GM04504 (cell line): ENCODE measurements at places on chromosomes 5 and 9.

GRCh38 chr9:135129137-135129695, 41.7 kb downstream of the OLFM1 start:
- no peak for DNase-seq

GRCh38 chr9:72012646-72013045, 47.8 kb downstream of the C9orf57 start:
- no peak for DNase-seq

DNA sequence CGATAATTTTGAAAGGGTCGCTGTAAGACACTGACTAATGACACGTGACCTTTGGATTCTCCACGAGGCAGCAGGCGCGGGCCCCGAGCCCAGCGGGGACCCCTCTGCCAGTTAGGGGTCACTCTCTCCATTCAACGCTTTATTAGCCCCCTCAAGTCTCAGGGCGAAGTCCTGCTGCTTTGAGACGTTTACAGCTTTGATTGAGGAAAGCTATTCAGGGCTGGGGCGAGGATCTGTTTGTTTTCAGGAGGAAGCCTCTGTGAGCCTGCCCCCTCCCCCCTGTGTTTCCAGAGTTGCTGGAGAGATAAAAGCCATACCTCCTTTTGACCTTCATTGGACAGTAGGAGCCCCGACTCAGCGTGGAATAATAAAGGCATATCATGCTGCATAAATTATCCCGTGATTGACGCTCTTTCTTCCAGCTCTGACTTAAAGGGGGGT, 31.4 kb upstream of the MSX2 start:
- no peak for DNase-seq

DNA sequence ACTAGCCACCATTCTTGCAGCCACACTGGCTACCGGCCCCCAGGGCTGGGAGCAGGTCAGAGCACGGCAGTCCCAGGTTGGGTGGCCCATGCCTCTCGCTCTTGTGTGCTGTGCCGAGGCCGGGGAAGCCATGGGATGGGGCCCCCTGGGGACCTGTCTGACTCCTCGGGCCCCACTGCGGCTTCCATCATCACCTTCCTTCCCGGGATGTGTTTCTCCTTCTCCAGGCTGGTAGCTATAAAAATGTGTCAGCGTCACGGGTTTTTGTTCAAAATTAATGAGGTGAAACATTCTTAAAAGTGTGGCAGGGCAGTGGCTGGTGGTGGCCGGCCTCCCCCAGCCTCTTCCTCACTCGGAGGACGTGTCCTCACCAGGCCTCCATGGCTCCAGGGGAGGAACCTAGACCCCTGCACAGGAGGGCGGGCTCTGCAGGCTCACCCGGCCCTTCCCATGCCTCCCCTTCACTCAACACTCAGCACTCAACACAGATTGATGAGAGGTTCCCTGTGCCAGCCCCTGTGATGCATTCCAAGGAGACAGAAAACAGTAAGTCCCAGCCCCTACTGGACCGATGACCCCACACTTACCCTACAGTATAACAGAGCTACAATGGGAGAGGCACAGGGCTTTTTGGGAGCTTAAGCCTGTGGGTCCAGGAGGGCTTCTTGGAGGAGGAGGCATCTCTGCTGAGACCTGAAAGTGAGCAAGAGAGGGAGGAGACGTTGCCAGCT, 43.2 kb downstream of the PTGES start:
- DNase-seq: no peak

- DNase-seq: no peak
Measured at GRCh38 chr5:162434281-162434680, 366.7 kb downstream of the GABRG2 start.

DNA sequence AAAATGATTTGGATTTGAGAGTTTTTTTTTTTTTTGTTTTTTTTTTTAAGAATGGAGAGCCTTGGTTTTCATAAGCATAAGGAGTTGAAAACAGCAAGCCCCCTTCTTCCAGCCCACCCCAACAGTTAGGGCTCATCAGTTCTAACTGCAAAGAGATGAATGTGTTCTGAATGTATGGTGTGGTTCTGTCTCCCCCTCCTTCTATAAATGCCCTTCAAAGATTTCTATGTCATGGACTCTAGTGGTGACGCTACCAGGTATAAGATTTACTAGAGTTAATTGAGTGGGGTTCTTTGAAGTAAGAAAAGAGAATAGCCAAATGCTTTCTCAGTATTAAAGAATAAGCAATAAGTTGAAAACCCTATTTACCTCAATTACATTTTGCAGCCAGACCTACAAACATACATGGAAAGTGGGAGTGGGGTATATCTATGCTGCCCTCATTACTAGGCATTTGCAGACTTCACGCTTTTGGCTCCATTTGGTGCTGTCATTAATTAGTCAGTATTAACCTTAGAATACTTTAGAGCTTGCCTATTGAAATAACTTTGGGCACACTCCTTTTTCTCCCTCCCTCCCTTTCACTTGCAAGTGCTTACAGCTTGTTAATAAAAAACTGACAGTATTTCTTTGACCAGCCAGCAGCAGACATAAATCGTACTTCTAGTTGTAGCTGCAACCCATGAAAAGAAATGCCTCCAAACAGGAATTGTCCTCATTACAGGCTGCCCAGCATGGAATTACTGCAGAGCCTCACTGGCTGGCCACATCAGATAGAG, 667.2 kb upstream of the ZNF608 start:
- no peak for DNase-seq

DNA sequence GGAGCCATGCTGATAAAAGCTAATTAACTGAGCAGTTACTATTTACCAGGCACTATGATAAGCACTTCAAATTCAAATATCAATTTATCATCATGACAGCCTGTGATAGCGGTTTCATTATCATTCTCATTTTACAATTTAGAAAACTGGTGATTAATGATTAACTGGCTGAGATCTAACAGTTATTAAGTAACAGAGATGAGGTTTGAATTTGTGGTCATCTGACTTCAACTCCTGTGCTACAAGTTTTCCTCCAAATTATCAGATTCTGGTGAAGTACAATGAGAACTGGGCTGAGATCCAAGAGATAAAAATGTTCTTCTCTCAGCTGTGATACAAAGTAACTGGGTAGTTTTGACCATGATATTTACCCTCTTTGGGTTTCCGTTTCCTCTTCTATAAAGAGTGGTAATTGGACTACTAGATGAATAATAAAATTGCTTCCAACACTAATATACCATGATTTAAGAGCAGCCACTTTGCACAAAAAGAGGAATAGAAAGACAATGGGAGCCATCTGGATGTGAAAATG, 74.5 kb upstream of the CCNG1 start:
- no peak for DNase-seq

DNA sequence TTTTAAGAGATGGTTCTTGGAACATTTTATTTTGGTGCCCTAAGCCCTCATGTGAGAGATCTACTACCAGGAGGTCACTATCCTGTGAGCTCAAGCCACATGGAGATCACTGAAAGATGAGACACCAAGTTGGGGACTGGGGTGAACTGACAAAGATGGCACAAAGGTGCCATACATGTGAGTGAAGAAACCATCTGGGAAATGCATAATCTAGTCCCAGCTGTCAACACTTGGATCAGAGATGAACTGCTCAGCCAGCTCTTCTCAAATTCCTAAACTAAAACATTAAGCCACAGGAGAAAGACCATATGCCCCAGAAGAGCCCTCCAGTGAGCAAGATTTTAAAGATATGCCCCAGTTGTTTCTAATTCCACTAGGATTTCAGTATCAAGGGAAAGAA, 22.2 kb upstream of the MYOT start:
- DNase-seq: no peak

GRCh38 chr5:158758675-158759074, 341.0 kb downstream of the EBF1 start:
- DNase-seq: peak; percentile 78

DNA sequence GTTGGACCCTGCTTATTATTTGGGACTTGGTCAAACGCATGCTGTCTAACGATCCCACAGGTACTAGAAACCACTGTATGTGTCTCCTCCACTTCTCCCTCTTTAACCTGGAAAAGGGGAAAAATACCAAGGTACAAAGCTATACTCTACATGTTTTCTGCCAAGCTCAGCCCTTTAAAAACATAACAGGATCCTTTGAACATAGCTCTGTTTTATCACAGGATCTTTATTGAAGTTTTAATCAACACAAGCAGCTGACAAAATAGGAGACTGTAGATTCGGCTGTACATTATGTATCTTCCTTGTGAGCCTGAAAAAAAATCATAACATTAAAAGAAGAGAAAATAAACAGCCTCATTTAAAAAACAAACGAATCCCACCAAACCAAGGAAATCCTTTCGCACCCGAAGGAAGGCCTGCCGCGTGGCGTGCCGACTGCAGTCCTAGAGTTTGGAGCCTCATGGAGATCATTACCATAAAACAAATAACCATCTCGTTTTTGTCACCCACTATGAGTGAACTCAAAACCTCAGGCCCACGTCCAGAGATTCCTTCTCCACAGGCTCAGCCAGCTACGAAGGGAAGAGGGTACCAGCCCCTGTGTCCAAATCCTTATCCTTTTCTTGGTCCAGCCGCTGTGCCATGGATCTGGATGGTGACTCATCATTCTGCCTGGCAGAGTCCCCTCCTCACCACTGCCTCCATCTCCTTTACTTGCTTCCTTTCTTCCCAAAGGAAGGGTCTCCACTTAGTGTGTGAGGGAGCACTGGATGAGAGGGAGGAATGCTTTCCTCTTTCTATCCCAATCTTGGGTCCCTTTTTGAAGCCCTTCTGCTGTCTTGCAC, 651.1 kb downstream of the CCDC171 start:
- DNase-seq: no peak

DNA sequence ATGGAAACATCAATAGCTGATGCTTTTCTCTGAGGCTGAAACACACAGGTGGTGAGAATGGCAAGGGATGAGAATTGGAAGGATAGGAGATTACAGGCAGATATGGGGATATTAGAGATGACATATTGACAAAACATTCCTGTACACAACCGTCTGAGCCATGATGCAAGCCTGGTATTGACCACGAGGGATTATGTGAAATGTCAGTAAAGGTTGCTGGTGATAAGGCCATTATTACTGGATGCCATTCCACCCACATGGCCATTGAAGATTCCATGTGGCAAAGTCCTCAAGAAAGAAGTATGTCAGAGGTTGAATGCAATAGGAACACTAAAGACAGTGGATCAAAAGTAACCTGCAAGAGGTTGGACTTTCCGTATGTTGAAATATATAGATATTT, 15.7 kb downstream of the GRAMD2B start:
- no peak for DNase-seq

GRCh38 chr5:114952876-114953275, 216.8 kb downstream of the TRIM36 start:
- DNase-seq: no peak

- no peak for DNase-seq
Measured at GRCh38 chr5:54595721-54596120, 78.2 kb downstream of the SNX18 start.

DNA sequence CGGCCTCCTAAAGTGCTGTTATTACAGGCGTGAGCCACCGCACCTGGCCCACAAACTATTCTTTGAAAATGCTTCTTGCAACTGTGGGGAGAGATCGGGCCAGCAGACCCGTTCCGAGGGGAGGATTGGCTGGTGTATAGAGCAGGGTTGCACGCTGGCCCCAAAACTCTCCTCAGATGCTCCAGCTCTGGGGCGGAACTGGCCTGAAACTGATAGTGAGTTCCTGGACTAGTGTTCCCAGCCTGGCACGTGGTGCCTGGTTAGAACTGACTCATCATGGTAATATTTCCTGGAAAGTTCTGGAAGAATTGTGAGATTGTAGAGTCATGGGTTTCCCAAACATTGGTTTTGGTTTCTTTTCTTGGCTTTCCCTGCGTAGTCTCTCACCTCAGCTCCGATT, 120.5 kb downstream of the FBXL7 start:
- DNase-seq: peak; percentile 58

DNA sequence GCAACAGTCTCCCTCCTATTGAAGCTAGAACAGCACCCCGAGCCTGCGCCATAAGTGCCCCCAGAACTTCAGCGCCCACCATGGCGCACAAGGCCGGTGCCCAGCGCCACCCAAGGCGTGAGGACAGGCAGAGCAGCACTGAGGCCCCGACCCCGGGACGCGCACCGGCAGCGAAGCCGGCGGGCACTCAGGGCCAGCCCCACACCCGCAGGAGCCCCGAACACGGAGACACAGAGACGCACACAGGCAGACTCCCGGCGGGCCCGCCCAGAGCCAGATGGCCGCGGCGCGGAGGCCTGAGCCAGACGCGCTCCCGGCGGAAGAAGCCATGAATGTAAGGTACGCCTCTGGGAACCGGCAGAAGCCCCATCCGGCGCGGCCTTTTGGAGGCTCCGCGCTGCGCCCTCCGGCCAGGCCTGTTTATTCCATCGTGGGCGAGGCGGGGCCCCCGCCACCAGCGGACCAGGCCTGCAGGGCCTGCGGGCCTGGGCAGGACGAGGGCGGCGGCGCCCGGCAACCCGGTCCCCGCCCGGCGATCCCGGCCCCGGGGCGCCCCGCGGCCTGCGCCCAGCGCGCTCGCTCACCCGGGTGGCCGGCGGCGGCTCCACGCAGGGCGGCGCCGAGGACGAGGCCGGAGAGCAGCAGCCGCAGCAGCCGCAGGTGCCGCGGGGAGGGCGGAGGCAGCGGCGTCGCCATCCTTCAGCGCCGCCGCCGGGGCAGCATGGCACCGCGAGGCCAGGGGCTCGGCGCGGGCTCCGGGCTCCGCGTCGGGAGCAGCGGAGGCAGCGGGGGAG, 486 bp downstream of the NPDC1 start:
- DNase-seq: no peak

- DNase-seq: peak; percentile 52
Measured at GRCh38 chr5:17127743-17128231, 89.6 kb upstream of the BASP1 start.

GRCh38 chr5:110916381-110917049, 155.0 kb upstream of the TSLP start:
- peak; percentile 61 for DNase-seq

DNA sequence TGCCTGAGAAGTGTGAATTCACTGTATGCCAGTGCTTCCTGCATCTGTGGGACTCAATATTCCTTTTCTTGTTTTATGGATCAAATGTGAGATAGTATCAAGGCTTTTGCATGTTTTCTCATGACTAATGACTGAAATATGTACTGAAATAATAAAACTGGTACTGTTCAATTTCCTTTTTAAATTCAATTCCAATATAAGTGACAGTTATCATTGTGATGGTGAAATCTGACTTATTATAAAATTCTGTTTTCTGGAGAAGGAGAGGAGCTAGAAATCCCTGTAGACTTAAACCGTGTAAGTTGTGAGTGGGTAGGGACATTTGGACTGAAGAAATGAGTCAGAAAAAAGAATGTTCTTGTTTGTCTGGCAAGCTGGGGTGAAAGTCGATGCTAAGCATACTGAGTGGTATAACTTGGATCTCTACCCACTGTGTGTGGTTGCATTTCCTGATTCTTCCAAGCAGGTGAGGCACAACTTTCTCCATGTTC, 245.2 kb downstream of the EFNA5 start:
- peak; percentile 40 for DNase-seq

DNA sequence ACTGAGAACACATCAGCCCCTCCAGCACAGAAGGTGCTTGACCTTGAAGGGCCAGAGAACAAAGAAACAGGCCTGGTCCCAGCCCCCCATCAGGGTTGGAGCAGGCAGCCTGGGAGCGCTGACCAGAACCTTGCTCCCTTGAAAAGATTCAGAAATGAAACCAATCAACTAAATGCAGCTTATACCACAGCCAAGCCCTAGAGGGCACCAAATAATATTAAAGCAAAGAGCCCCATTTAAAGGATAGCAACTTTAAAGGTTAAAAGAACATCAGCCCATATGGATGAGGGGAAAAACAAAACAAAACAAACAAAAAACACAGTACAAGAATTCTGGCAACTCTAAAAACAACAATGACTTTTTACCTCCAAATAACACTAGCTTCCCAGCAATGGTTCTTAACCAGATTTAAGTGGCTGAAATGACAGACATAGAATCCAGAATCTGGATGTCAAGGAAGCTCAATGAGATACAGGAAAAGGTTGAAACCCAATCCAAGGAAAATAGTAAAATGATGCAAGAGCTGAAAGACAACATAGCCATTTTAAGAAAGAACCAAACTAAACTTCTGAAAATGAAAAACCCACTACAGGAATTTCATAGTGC, 471.9 kb downstream of the MTRR start:
- DNase-seq: no peak
